Muscle of back (tissue), 13 donors: ENCODE measurements at places on chromosomes 5 and 9.

DNA sequence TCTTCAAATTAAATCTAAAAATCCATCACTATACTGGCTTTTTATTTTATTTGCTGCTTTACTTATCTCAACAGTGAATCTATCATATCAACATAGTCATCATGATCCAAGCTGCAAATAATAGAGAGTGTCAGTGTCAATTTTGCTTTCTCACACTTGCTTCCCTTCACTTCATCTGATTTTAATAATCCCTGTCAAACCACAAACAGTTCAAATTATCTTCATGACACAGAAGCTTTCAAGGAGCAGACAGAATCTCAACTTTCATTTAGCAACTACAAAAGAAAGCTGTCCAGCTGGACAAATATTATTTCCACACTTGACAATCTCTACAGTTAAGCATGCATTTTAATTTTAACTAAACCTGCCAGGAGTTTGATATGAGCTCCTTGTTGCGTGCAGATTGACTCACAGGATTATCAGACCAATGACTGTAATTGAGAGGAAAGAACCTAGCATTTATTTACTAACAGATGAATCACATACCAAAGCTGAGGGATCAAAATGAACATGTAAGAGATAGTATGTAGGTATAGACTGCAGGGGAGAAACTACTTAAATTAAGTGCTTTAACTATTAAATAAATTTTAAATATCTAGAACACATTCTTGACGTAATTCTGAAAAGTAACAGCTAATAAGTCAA, 56.0 kb downstream of the KIAA0825 start:
- no peak for DNase-seq

- no peak for DNase-seq
Measured at GRCh38 chr9:93684161-93684765, 107.9 kb downstream of the PHF2 start.

GRCh38 chr9:77507212-77507961, 140.7 kb downstream of the GNA14 start:
- DNase-seq, result peak; percentile 75

GRCh38 chr9:14924230-14925219, 14.3 kb upstream of the FREM1 start:
- DNase-seq, result no peak

GRCh38 chr5:171205375-171205774, 103.7 kb upstream of the TLX3 start:
- no peak for DNase-seq

DNA sequence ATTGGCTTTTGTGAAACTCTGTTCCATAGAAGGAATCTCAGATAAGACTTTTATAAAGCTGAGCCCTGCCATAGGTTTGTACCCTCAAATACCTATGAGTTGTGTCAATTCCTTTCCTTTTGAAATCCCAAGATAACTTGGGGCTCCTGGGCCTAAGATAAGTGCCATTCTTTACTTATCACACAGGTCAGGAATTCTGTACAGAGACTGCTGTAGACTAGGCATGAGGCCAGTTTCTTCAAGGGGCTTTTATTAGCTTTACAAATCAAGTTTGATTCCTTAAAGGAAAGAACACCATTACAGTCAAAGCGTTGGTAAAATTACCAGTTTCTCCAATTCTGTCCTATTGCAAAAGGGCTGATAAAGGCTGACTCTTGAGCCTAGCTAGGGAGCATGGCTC, 39.2 kb downstream of the SHC3 start:
- DNase-seq, result no peak

DNA sequence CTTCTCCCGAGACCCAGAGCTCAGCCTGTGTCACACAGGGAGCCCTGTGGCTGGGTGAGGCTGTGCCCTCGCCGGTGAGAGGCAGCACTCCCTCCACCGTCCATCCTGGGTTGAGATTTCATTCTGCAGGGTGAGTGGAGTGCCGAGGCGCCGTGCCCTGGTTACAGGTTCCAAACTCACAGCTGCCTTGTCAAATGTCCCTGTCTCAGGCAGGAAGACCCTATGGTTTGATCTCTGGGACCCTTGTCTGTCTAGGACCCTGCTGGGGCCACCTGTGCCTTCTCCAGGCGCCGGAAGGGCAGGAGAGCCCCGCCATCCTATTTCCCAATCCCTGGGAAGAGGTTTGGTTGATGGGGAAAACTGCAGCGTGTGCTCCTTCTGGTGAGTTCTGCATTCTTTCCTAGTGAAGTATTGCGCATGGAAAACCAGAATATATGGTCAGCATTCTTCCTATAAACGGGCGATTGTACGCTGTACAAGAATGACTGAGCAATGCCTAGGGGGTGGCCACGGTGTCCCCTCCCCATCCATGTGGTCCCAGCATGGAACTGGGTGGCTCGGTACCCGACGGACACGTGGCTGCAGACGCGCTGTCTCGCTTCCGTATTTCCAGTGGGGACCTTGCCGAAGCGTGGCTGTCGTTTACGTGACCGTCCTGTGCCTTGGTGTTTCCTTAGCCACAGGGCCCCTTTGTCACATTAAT, 95.9 kb upstream of the COL5A1 start:
- DNase-seq, result peak; percentile 92

GRCh38 chr5:138832218-138832617, 42.9 kb downstream of the LRRTM2 start:
- no peak for DNase-seq

- DNase-seq, result no peak
Measured at GRCh38 chr9:133771486-133772482, 33.6 kb upstream of the SARDH start.
